PC-9 (cell line): ENCODE measurements at places on chromosomes 3 and 15.

GRCh38 chr3:136465296-136465695 lies 215.2 kb downstream of the PCCB start:
- no peak overlapping the region for H3K27ac ChIP-seq
- no peak overlapping the region for H3K4me3 ChIP-seq
- H3K4me1 ChIP-seq = no peaks in the 10 kb centered on the region
- H3K27me3 ChIP-seq = no peaks in the 10 kb centered on the region
- DNase-seq = no peak
- H3K36me3 ChIP-seq = peaks cover 6% of the 10 kb centered on the region

DNA sequence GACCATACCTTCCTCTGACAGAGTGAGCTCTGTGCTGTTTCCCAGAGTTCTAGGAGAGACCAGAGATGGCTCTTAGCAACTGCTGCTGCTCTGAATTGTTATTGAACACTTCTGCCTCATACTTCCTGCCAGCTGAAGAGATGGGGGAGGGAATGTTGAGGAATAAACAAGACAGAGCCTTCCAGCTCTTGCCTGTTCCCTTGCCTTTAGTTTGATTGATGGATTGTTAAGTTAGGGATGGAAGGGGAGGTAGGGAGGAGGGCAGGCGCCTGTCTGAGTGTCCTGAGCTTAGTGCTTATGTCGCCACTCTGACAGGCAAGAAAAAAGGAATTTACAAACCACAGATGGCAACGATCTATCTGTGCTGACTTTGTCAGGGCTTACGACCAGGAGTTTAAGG lies 42.8 kb downstream of the ZNF609 start:
- no peaks in the 10 kb centered on the region for H3K4me1 ChIP-seq
- H3K36me3 ChIP-seq = no peaks in the 10 kb centered on the region
- H3K4me3 ChIP-seq = no peak overlapping the region
- H3K27ac ChIP-seq = no peak overlapping the region
- no peak for DNase-seq

DNA sequence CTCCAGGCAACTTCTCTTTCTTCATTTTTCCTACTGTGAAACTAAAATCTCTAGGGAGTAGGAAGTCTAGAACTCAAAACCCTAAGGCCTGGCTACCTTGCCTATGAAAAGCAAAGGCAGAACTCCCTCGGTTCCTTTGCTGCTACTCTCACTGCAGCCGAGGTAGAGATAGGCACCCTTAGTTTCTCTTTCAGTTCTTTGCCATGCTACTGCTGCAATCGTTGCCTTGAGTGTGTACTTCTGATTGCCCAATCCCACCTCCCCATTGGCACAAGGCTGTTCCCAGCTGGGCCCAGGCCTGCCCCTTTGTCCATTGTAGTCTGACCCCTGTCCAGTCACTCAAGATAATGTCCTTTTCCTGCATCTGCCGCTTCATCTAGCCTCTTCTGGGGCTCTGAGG lies 92.3 kb upstream of the MRPS22 start:
- DNase-seq = no peak
- H3K27ac ChIP-seq = no peak overlapping the region
- H3K4me3 ChIP-seq = no peak overlapping the region
- no peaks in the 10 kb centered on the region for H3K4me1 ChIP-seq
- no peaks in the 10 kb centered on the region for H3K36me3 ChIP-seq
- H3K27me3 ChIP-seq = no peaks in the 10 kb centered on the region

DNA sequence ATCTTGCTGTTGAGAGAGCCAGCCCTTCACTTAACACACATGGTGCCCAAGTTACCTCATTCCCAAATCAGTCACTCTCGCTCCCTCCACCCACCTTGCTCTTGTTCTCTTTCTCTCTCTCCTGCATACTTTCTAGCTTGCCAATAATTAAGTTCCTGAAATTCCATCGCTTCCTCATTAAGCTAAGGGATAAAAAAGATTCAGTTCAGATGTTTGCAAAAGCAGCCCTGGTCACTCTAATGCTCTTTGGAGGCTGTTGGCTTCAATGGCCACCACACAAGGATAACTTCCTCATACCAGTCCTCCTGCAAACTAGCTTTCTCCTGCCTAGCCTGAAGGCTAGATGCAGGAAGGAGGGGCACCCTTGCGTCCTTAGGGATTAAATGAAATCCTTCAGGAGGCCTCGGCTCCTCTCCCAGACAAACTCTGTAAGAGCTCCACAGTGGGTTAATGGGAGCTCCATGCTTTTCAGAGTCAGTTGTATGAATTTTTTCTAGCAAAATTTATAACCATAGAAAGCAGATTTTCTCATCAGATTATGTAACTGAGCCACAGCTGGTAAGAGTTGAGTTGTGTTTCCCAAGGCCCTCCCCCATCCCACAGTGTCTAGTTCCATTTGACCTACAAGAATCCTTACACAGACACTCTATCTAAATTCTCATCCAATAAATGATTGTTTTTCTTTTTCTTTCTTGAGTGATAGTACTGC lies 176.6 kb upstream of the TRIM42 start:
- no peaks in the 10 kb centered on the region for H3K36me3 ChIP-seq
- H3K27ac ChIP-seq = peak overlapping the region; percentile 41
- DNase-seq = peak; percentile 82
- no peak overlapping the region for H3K4me3 ChIP-seq

DNA sequence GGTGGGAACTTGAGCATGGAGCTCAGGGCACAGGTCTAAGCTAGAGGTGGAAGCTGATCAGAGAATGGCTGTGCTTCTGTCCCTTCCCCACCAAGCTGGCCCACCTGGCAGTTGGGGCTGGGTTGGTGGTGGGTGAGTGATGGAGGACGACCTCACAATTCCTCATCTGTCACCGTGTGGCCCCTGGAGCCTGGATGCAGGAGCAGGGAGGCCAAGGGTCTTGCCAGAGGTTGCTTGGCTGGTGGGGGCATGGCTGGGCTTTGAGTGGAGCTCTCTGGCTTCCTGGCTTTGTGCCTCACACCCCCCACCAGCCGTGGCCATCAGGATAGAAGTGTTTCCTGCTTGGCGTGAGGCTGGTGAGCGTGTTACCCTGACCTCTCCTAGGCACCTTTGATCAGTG lies 36.0 kb downstream of the FBLN2 start:
- no peak overlapping the region for H3K4me3 ChIP-seq
- H3K36me3 ChIP-seq = no peaks in the 10 kb centered on the region
- DNase-seq = no peak
- H3K4me1 ChIP-seq = peaks cover 22% of the 10 kb centered on the region

DNA sequence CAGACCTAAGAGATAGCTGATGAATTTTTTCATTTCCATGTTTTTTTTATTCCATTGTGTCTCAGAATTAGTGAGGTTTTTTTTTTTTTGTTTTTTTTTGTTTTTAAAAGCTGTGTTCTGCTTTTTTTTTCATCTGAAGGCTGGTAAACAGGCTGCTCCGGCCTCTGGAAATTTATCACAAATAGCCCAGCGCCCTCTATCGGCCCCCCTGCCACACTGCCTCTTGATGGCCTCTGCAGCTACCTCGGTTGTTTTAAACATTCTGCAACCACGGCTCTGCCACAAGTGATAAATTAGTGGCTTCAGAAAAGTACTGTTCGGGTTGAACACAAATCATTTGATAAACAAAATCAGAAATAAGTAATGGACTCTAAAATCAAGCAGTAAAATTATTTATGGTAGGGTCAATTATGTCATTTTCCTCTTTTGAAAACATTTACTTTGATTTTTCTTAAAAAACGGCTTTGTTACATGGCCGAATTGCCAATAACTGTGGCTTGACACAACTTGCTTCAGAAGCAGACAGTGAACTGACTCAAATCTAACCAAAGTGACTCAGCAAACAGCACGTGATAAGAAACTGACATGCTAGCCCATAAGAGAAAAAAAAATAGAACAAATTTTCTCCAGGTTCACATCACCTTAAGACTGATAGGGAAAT lies 87.8 kb downstream of the RSL24D1 start:
- no peak overlapping the region for H3K27ac ChIP-seq
- no peaks in the 10 kb centered on the region for H3K36me3 ChIP-seq
- H3K4me1 ChIP-seq = no peaks in the 10 kb centered on the region

DNA sequence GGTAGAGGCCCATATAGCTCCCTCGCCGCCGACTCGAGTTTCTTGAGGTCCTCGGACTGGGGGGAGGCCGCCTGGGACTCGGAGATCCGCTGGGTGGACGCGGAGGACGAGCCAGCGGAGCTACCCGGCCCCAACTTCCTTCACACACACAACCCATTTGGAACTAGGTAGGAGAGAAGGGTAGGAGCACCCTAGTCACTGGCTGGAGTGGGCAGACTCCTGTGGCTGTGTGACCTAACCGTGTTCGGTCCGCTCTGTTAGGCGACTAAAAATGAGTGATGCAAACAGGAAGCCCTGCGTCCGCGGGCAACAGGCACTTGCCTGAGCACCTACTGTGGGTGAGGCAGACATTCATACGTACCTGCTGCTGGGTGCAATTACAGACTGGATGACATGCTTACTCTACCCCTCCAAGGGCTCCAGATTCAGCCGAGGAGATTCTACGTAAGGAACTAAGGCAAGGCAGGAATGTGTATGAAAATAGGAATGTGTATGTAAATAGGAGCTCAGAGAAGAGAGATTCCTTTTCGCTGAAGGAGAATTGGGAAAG lies 4.6 kb upstream of the SIN3A start:
- DNase-seq = peak; percentile 59
- H3K27me3 ChIP-seq = no peaks in the 10 kb centered on the region
- peak overlapping the region; percentile 71 for H3K27ac ChIP-seq
- no peaks in the 10 kb centered on the region for H3K36me3 ChIP-seq
- H3K4me3 ChIP-seq = peak overlapping the region; percentile 82
- peaks cover 11% of the 10 kb centered on the region for H3K4me1 ChIP-seq
